ENCODE measurements at places on chromosomes 3 and 15.

- no peak for DNase-seq
These were observed 1.1 kb upstream of the ECT2 start for GRCh38 chr3:172749230-172749965.

DNA sequence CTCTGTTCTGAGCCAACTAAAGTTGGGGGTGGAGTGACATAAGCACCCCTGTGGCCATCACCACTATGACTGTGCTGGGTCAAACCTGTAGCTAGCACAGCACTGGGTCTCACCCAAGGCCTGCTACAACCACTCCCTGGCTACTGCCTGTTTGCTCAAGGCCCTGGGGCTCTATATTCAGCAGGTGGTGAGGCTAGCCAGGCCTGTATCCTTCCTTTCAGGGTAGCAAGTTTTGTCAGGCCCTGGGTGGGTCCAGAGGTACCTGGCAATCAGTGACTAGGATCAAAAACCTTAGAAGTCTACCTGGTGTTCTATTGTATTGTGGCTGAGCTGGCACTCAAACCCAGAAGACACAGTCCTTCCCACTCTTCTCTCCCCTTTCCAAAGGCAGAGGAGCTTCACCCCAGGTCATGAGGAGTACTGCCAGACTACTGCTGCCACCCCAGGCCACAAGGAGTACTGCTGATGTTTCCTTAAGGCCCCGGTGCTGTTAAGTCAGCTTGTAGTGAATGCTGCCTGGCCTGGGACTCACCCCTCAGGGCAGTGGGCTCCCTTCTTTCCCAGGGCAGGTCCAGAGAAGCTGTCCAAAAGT is 170.8 kb downstream of the IGSF11 start:
- no peak for DNase-seq

DNA sequence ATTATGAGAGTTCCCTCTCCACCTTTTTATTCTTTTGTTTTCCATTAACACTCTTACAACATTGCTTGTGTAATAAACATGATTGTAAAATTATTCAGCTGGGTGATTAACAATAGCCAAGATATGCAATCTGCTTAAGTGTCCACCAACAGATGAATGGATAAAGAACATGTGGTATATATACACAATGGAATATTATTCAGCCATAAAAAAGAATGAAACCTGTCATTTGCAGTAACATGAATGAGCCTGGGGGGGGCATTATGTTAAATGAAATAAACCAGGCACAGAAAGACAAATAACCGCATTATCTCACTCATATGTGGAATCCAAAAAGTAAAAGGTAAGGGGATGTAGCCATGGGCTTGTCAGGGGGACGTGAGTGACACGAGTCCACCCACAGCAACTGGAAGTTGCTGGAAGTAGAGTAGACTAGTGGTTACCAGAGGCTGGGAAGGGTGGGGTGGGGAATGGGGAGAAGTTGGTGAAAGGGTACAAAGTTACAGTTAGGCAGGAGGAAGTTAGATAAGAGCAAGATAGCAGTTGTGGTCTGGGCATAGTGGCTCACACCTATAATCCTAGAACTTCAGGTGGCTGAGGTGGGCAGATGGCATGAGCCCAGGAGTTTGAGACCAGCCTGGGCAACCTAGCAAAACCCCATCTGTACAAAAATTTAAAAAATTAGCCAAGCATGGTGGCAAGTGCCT is 28.7 kb upstream of the CD47 start:
- DNase-seq = no peak

GRCh38 chr3:112137781-112138180 is 4.7 kb upstream of the GCSAM start:
- DNase-seq = no peak

DNA sequence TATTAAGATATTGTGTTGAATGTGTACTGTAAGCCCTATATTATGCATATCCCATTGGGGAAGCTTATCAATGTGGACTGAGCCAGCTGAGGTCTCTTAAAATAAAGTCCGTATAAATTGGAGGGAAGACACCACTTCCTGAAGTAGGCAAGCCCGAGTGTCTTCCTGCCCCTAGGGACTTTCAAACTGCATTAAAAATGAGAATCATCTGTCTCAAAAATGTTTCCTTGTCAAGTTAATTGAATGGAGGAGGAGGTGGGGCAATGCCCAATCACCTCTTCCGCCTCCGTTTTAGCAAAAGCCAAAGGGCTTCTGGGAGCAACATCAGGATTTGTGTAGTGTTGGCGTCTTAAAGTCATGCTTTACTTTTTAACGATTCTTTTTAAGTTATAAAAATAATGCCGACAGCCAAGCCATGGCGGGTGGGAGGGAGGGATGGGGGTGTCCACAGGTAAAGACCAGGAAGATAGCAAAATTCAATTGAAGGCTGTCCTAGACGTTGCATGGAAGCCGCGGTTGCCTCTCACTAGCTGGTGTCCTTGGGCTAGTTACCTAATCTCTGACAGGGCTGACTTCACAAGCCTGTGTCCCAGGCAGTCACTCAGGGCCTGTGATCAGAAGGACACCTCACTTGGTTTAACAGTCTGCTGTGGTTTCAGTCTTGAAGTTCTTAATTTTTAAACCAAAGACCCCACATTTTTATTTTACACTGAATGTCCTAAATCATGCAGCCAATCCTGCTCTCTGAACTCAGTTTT is 524.9 kb upstream of the PROK2 start:
- DNase-seq = no peak

DNA sequence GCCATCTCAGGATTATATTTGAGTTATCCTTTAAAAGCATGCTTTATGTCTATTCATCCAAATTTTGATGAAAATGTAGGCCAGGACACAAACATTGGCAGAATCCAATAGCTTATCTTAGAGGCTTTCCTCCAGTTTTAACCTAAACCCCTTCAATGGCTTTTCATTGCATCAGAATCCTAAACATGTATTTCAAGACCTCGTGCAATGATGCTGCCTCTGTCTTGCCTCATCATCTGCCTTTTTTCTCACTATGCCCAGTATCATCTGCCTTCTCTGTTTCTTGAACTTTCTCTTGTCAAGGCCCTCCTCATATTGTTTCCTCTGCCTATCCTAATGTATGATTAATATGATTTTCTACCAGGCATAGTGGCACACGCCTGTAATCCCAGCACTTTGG is 76.1 kb upstream of the MAP4 start:
- DNase-seq = no peak

DNA sequence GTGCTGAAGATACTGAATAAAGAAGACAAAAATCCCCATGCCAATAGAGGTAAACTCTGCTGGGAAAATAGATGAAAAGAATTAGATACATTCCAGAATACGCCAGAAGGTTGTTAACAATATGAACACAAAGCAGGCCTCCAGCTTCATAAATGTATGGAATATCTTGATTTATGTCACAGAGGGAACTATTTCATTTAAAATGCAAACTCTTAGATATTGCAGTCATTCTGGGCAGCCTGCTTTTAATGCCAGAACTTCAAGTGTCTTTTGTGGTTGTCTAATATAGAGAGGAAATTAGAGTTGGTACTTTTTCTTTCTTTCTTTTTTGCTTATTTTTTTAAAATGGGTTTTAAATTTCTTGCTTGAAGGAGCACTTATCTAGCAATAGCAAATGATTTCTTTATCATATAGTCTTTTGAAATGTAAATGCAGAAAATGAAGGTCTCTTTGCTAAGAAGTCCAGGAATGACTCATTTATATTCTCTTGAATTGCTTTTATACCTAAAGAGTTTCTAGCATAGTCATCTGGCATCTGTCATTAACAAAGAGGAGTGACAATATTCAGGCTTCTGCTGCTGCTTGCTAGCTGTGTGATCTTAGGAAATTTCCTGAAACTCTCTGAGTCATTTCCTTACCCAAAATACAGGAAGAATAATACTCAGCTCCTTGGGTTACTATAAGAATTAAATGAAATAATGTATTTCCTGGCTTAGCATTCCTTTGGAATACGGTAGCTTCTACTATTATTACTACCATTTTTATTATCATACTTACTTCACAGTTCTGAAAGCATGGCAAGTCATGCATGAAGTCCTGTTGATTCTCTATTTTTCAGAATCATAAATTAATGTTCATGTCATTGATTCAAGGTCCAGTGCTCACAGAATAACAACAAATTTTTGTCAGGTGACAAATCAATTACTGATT is 527.6 kb downstream of the DIPK2A start:
- DNase-seq = no peak

DNA sequence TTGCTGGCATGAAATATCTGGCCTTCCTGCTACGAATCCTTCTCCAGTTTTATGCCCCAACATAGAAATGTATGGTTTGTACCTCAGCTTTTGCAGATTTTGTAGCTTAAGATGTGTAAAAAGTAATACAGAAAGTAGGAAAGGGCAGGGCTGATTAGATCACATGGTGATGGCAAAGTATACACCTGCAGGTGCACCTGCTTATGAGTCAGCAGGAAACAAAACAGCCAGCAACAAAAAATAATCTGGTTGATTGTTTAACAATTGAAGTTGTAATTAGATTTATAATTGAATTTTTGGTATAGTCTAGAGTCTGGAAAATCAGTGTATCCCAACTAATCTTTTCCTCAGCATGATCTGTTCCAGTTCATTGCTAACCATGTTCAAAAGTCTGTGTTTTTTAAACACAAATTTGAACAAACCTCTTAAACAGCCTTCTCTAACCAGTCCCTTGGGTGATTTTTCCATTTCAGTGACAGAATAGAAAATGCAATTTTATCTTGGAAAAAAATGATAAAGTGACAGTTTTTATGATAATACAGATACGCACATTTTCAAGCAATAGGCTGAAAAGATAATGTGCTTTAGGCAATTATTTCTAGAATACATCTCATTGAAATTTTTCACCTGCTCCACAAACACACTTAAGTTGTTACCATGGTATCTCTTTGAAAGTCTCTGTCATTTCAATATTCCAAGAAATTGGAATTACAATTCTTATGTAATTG is 477.4 kb downstream of the NAALADL2 start:
- no peak for DNase-seq

GRCh38 chr15:81101894-81102815 is 31.9 kb upstream of the CFAP161 start:
- DNase-seq = no peak

DNA sequence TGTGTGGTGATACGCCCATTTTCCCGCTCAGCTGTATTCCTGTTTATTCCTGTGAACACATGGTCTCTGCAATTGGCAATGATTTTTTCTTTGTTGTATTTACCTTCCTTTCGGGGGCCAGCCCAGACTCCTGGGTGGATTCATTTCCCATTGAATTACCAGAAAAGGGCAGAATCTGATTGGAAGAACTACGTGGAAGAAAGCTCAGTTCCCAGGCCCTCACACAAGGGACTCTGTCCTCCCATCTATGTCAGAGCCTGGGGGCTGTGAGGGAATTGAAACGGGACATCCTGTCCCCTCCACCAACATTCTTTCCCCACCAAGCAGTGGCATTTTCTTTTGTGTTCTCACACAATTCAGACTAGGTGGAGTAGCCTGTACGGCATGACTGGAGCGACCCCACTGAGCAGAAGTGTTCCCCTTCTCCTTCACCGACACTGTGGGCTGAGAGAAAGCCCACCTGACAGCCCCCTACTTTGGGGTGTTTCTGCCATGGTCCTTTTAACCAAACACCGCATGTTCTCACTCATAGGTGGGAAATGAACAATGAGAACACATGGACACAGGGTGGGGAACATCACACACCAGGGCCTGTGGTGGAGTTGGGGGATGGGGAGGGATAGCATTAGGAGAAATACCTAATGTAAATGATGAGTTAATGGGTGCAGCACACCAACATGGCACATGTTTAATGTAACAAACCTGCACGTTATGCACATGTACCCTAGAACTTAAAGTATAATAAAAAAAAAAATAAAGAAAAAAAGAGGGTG is 32.1 kb upstream of the RFTN1 start:
- no peak for DNase-seq

DNA sequence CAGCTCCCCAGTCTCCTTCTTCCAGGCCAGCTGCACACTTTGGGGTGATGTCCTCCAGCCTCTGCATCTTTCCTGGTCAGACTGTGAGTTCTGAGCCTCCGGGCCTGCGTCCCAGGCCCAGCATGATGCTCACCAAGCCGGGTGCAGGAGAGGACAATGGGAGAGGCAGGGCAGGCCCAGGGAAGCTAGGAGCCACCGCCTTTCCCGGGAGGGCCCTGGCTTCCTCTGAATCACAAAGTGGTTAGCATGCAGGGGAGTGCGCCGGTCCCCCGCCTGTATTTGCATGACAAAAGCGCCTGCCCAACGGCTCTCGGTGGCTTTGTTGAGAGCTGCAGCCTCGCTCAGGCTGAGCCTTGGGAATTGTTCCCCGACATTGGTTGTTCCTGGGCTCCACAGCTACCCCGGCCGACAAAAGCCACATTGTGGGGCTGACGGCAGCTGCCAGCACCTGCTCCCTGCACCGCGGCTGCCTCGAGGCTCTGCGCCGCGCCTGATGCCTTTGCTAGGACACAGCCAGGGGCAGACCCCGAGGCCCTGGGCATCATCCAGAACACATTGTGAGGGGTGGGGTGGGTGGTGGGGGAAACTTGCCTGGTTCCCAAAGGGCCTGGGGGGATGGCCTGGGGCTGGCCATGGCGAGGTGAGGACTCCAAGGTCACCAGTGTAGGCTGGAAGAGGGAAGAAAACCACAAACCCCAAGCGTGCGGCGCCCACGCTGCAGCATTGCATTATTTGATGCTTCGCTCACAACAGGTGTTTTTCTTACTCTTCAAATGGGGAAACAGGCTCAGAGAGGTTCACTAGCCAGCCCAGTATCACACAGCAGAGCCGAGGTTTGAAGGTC is 20.0 kb upstream of the KLF13 start:
- DNase-seq = no peak

DNA sequence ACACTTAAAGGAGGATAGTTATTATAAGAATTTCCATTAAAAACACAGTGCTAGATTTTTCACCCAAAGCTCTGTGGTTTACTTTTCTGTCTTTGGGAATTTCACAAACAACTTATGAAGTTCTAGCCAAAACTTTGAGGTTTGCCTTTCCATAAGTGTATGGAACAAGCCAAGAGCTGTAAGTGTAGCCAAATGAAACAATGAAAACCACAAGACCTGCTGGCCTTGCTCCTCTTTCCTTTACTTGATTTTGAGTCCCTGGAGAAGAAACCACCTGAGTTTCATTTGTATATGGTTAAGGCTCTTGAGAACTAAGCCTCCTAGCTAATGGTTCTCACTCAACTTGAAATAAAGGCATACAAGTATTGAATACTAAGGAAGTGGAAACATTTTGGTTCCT is 365.3 kb upstream of the EPHA3 start:
- no peak for DNase-seq

DNA sequence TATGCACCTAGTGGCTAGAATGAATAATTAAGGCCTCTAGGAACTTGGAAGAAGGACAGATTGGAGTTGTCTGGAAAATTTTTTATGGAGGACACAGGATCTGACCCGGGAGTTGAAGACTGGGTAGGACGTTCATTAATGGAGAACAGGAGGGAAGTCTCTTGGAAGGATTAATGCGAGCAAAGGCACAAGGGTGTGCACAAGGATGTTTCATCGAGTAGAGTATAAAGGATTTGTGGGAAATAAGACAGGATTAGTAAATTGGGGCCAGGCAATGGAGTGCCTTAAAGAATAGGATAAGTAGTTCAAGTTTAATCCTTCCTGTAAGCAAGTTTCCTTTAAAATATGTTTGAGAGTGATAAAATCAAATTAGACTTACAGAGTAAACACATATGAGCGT is 14.6 kb downstream of the LMOD3 start:
- DNase-seq = no peak

Measured in keratinocyte (primary cell).